Tibial artery (tissue), 4 donors: ENCODE measurements at places on chromosomes 2 and 18.
A peak's percentile ranks its signal among the peaks of the same experiment; 100 is the strongest.

DNA sequence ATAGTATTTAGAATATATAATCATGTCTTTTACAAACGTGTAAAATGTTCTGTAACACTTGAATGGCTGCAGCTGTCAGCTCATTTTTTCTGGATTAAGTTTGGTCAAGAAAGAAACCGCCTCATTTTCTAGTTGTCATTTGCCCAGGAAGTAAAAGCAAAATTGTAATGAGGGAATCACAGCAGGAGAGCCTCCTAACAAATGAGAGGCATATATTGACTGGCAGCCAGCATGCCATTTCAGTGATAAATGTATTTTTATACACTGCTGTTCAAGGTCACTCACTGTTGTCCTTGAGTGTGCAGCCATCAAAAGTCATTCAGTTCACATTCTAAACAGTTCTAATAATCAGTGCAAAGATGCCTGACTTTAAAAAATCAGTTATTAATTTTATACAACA is 144.3 kb upstream of the BOD1L2 start:
- no peak for DNase-seq

- DNase-seq, result no peak
Observed at GRCh38 chr18:79672490-79673276, 6.9 kb upstream of the CTDP1 start.

- DNase-seq, result no peak
Observed at GRCh38 chr2:157468931-157469708, 25.2 kb upstream of the CYTIP start.

DNA sequence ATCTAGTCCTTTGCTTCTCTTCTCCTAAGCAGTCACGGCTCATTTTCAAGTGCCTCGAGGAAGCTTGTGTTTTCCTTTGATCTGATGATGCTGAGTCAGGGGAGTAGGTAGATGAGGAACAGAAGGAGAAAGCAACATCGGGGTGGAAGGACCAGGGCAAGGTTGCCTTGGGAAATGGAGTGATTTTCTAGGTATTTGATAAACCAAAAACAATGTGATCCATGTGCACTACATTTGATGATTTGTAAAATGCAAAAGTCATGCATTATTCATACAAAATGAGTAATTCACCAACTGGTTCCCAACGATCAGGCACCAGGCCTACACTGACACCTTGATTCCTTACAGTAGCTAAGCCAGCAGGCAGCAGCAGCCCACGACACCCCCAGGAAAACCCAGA is 205.3 kb downstream of the ANAPC1 start:
- DNase-seq, result no peak

DNA sequence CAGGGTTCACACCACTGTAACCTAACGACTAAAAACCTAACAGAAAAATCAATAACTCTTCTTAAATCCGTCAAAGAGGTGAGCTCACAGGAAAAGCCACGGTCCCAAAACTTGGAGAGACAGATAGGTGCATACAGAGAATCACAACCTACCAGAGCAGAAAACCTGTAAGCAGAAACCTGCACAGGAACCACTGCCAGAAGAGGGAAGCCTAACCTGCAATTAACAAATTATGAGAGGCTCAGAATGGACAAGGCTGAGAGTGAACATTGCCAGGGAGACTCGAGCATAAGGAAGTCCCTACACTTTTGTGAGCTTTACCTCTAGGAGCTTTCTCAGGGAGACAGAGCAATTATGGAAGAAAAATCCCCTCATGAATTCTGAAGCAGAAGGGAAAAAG is 156.2 kb upstream of the NETO1 start:
- no peak for DNase-seq

DNA sequence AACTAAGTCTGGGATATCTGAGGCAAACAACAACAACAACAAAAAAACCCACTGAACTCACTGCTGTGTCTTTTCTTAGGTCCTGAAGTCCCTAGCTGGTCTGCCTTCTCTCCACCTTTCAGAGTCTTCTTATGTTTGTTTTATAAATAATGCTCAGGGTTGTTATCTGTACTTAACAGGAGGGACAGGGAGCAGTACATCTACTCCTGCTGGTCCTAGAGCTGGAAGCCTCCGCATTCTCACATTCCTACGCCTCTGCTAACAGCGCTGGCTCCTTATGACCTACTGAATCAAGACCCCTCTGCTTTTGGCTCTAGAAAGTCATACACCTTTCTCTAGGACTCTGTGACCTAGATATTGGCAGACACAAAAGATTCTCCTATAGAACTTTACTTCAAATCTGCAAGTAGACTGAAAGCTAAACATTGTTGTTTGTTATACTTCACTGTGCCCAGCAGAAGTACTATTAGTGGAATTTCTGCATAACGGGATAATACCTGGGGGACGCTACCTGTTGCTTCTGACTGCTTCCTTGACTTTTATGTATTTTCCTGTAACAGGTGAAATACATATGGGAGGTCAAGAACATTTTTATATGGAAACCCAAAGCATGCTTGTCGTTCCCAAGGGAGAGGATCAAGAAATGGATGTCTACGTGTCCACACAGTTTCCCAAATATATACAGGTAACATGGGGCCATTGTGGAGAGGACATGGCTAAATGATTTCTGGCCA is 48.6 kb downstream of the AOX1 start:
- no peak for DNase-seq

GRCh38 chr2:19176977-19177376 is 181.4 kb downstream of the OSR1 start:
- DNase-seq, result no peak

- no peak for DNase-seq
Observed at GRCh38 chr2:3670941-3671340, 12.9 kb downstream of the ALLC start.

- no peak for DNase-seq
Observed at GRCh38 chr2:101745711-101746694, 48.5 kb downstream of the MAP4K4 start.

DNA sequence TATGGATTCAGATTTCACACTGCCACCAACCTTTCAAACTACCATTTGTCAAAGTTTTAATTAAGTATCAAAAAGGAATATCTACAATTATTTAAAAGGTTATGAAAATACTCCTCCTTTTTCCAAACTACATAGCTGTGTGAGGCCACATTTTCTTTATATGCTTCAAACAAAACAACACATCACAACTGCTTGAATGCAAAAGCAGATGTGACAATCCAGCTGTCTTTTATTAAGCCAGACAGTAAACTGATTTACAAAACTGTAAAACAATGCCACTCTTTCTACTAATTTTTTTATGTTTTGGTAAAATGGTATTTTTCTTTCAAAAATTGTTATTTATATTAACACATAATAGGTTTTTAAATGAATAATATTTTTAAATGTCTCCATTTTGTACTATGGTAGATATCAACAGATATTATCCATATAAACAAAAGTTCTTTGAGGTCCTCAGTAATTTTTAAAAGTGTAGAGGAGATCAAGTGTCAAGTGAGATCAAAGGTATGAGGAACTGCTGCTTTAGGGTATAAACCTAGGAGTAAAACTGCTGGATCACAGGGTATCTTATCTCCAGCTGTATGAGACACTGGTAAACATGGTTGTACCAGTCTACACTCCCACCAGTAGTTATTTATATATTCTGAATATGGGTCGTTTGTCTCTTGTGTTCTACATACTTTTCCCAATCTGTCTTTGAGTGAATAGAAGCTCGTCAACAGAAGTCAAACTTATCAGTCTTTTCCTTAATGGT is 68.8 kb upstream of the SERTAD2 start:
- no peak for DNase-seq

GRCh38 chr2:10378189-10378588 is 69.9 kb downstream of the ODC1 start:
- no peak for DNase-seq

GRCh38 chr18:13661779-13662256 is 64.5 kb downstream of the FAM210A start:
- no peak for DNase-seq

DNA sequence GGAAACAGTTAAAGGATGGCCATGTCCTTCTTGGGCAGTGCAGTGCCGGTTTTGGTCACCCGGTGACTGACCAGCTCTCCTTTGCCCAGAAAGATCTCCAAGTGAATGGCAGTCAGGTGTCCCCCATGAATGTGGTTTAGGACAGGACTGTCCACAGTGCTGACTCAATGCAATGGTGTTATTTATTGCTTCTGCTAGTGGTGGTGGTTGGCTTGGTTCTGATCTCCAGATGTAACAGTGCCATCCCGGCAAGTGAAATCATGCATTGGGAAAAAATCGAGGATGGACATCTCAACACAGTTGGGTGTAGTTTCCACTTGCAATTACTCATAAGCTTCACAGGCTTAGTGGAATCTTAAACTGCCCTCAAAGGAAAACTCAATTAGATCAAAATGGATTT is 81.9 kb downstream of the TGOLN2 start:
- no peak for DNase-seq

GRCh38 chr2:69816923-69817542 is 12.4 kb upstream of the GMCL1 start:
- peak; percentile 85 for DNase-seq

DNA sequence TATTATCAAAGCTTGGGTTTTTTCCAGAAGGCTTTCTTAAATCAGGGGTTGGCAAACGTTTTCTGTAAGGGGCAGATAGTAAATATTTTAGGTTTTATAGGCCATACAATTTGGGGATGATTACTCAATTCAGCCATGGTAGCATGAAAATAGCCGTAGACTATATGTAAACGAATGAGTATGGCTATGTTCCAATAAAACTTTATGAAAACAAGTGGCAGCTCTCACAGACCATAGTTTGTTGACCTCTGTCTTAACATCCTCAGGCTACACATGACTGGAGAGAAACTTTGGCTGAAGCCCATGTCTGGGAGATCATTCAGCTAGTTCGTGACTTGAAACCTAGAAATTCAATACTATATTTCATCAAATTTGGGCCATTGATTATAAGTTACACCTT is 30.2 kb downstream of the UGP2 start:
- DNase-seq, result no peak

GRCh38 chr2:216261042-216261537 is 111.2 kb downstream of the MARCHF4 start:
- no peak for DNase-seq

DNA sequence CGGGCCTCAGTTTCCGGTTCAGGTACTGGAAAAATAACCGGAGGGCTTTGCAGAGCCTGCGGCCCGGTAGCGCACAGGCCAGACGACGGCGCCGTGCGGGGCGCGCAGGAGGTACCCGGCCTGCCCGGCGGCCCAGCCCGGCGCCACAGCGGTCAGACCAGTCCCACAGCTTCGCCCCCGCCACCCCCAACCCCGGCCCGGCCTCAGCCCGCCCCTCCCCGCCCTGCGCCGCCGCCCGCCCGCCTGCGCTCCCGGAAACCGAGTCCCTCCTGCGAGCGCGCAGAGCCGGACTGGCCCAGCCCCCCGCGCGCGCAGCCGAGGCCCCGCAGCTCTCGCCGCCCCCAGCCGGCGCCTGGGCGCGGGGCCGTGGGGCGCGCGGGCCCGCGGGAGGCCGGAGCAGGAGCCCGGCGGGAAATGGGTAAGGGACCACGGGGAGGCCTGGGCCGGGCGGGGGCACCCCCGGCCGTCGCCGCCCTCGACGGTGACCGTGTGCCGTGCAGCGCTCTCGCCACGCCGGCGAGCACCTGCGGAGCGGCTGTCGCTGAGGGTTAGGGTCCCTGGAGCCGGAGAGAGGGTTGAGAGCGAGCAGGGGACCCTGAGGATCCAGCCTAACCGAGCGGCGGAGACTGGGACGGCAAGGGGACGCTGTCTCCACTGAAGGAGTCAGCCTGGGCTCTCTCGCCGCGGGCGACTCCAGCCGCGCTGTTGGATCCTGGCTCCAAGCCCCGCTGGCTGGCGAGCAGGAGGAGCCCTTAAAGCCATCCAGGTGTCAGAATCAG is 16.5 kb upstream of the PSD4 start:
- DNase-seq, result no peak

DNA sequence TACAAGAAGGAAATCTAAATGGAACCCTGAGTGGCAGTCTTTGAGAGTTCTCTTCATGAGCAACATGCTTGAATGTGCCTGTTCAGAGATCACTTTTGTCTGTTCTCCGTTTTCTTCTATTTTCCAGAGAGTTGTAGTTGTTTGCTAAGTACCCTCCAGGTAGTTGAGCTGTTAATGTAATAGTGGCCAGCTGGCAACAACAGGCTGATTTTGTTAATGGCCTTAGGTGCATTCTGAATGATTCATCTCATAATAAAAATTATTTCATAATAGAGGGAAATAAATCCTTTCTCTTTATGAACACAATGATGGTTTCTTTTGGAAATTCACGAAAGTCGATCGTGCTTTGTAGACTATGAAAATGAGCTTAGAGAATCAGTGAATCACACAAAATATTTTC is 136.8 kb downstream of the LRP1B start:
- no peak for DNase-seq

- DNase-seq, result no peak
Observed at GRCh38 chr2:137221797-137222492, 456.6 kb downstream of the THSD7B start.

- no peak for DNase-seq
Observed at GRCh38 chr2:170531876-170532275, 183.3 kb upstream of the SP5 start.

DNA sequence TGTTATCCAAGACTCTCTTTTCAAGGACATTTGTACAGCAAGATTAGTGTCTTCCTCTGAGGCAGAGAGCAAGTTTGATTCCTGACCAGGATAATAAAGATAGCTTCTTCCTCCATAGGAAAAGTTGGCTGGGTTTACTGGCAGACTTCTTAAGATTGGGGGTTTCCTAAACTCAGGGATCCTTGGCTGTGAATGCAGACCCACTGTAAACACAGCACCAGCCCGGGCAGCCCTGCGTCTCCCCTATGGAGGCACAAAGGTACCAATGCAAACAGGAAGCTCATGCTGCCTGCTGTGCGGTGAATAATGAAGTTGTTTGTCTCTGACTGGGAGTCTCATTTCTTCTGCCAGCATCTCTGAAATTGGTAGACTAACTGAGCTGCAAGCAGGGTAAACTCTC is 96.2 kb upstream of the ARHGAP28 start:
- DNase-seq, result no peak

GRCh38 chr2:72132981-72133720 is 14.5 kb downstream of the CYP26B1 start:
- no peak for DNase-seq

DNA sequence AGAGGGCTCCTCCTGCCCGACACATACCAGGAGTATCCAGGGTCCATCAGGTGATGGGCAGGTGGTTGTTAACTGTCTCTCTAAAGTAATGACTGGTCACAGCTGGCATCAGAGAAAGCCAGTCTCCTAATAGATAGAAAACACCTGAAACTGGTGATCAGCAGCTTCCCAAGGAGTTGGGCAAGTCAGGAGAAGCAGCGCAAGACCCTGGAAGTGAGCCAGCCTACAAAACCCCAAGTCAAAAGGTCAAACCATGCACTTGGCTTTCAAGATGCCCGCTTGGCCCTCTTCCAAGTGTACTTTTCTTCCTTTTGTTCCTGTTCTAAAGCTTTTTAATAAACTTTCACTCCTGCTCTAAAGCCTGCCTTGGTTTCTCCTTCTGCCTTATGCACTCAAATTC is 815.2 kb downstream of the DCDC2C start:
- DNase-seq, result no peak

GRCh38 chr2:201781557-201782051 is 871 bp upstream of the ALS2 start:
- DNase-seq, result peak; percentile 69
